ENCODE measurements at places on chromosomes 12 and 14. TPM values are rescaled to one million over a fixed set of nuclear protein-coding genes. Genes with fewer than 3 reads are reported as not detected.

DNA sequence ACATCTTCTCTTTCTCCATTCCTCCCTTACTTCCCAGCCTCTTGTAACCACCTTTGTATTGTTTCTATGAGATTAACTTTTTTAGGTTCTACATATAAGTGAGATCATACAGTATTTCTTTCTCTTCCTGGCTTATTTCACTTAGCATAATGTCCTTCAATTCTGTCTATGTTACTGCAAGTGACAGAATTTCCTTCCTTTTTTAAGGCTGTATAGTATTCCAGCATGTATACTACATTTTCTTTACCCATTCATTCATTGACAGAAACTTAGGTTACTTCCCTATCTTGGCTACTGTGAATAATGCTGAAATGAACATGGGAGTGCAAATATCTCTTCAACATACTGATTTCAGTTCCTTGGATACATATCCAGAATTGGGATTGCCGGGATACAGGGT is 18.2 kb downstream of the TMX1 start:
- DNase-seq: no peak

DNA sequence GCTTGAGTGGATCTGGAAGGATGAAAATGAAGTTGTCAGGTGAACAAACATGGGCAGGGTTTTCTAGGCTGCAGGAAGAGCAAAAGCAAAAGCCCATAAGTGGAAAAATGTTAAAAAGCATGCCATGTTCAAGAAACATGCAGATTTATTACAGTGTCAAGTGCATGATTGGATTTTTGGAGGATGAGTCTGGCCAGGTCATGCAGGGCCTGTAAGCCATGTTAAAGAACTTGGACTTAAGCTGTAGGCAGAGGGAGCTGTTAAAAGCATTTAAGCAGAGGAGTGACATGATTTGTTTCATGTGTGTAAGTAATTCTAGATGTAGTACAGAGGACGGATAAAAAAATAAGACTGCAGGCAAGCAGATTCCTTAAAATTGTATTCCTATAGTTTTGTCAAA is 16.3 kb upstream of the SINHCAF start:
- no peak for DNase-seq

DNA sequence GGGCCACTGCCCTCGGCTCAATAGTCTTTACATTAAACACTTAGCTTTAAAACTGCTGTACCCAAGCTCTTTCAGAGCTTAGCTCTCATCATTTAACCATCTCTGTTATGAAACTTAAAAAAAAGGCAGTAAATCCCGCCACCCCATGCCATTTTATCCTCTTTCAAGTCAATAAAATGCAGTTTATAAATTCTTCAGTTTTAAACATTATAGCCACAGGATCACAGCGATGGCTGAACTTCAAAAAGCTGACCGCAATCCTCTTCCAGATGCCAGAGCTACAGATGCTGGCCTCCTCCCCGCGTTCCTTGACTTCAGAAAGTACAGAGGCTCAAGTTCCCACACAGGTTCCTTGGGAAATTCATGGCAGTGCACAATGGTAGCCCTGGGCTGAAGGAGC is 4.2 kb downstream of the OR10G3 start:
- DNase-seq: no peak

- DNase-seq: peak; percentile 26
Measured at GRCh38 chr12:24780697-24781368, 168.1 kb downstream of the BCAT1 start.

GRCh38 chr14:75835737-75836136 is 146.1 kb downstream of the TGFB3 start:
- DNase-seq: no peak

GRCh38 chr12:128365032-128365431 is 98.1 kb downstream of the TMEM132C start:
- DNase-seq: no peak

- no peak for DNase-seq
Measured at GRCh38 chr14:57314396-57315089, 45.8 kb downstream of the AP5M1 start.

DNA sequence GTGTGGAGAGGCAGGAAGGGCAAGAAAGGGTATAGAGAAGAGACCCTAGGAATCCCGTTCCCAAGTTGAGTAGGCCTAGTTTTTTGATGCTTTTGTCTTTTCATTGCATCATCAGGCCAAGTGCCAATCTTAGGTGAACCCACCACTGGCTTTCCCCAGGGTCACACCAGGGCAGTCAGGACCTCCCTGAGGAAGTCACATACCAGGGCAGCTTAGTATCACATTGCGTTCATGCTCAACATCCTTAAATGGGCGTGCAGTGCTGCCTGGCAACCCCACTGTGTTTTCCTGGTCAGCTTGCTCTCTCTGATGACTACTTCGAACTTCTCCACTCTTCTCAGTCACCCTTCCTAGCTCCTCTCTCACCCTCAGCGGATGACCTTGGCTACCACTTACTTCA is 9.0 kb downstream of the ASIC1 start:
- no peak for DNase-seq

GRCh38 chr14:99194136-99194535 is 77.9 kb downstream of the BCL11B start:
- no peak for DNase-seq

GRCh38 chr12:65879878-65880277 is 55.6 kb downstream of the HMGA2 start:
- no peak for DNase-seq

- no peak for DNase-seq
Measured at GRCh38 chr12:54286042-54287030, 5.8 kb downstream of the HNRNPA1 start.

- DNase-seq: no peak
Measured at GRCh38 chr14:41144370-41144769, 462.3 kb upstream of the LRFN5 start.

DNA sequence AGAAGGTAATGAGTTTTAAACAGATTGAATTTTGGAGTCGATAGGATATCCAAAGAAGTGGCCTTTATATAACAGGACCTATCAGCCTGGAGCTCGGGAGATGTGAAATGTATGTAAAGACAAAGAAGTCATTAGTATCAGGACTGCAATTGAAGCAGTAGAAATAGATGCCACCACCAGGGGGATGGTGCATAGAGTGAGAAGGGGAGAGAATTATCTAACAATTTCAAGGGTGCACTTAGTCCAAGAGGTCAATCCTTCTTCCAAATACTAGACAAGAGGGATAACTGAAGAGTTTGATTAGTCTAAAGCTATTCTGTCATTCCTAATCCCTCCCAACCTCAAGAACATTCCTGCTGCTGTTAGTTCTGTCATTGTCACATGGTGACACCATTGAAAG is 127.8 kb downstream of the CFAP54 start:
- no peak for DNase-seq

DNA sequence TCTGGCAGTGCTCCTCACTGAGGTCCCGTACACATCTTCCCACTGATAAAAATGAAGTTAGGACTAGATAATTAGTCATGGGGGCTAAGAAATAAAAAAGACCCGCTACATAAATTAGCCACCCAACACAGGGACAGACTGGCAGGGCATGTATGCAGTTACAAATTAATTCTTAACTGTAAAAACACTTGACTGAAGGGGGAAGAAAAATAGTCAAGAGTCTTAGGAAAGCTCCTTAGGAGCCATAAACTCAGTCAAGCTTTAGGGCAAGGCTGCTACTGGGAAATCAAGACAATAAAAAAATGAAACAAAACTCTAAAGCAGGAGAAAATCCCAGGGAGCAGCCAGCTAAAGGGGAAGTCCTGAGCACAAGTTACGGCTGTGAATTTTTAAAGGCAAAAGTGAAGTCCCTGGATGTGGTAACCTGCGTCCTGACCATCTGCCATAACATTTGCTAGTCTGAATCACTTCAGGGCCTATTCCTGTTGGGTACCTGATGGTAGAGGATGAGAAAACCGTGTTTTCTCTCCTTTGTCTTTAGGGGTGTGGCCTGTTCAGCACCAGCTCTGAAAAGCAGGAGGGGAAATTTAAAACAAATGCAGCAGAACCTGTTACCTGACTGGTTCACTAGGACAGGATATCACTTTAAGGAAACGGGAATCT is 7.5 kb upstream of the NPFF start:
- DNase-seq: no peak

GRCh38 chr12:123453165-123453564 is 4.8 kb upstream of the SNRNP35 start:
- DNase-seq: peak; percentile 34

DNA sequence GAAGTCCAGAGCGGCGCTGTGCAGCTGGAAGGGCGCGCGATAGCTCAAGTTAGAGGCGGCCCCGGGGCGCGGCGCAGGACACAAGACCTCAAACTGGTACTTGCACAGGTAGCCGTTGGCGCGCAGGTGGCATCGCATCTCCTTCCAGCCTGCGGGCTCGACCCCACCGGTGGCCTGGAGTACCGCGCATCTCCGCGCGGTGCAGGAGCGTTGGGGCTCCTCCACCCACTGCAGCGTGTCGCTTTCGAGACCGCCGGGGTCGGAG is 553 bp downstream of the CLEC14A start:
- no peak for DNase-seq

TMPRSS12 gene
- not detected for total RNA-seq

GPRC5D gene
- total RNA-seq: not detected

PLEKHG3 gene
- total RNA-seq: 0.27 TPM

SMIM41 gene
- total RNA-seq: under 0.01 TPM

RERG gene
- total RNA-seq: under 0.01 TPM

STON2 gene
- 74.6 TPM for total RNA-seq

DIO2 gene
- under 0.01 TPM for total RNA-seq

CIDEB gene
- 20.2 TPM for total RNA-seq

KRT6A gene
- total RNA-seq: not detected

PAH gene
- not detected for total RNA-seq

GMFB gene
- total RNA-seq: 19.4 TPM

CFAP54 gene
- 1.1 TPM for total RNA-seq

CPM gene
- total RNA-seq: 0.27 TPM

GPX2 gene
- 0.27 TPM for total RNA-seq

FOXN4 gene
- total RNA-seq: under 0.01 TPM

Data from hematopoietic multipotent progenitor cell (in vitro differentiated cells).